ENCODE measurements at places on chromosomes 2 and 18.

DNA sequence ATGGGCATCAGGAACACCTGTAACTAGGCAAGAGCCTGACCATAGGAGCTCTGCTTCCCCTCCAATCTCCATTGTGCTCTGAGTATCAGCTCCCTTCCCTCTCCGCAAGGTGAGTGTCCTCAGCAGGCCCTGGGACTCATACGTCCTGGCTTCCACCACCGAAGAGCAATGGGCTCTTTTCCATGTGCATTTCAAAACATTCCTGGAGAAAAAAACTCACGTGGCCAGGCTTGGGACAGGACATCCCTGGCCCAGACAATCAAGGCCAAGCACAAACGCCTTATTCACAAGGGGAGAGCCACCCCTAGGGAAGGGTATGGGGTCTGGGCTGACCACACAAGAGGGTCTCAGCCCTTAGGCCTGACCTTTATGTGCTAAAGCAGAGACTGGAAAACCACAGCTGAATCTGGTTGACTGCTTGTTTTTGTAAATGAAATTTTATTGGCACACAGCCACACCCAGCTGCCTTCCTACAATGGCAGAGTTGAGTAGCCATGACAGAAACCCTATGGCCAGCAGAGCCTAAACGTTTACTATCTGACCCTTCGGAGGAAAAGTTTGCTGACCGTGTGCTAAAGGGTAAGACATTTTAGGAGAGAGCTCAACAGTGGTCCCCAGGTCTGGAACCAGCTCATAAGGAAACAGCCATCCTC, 175.7 kb upstream of the ARL4C start:
- no peak for DNase-seq

DNA sequence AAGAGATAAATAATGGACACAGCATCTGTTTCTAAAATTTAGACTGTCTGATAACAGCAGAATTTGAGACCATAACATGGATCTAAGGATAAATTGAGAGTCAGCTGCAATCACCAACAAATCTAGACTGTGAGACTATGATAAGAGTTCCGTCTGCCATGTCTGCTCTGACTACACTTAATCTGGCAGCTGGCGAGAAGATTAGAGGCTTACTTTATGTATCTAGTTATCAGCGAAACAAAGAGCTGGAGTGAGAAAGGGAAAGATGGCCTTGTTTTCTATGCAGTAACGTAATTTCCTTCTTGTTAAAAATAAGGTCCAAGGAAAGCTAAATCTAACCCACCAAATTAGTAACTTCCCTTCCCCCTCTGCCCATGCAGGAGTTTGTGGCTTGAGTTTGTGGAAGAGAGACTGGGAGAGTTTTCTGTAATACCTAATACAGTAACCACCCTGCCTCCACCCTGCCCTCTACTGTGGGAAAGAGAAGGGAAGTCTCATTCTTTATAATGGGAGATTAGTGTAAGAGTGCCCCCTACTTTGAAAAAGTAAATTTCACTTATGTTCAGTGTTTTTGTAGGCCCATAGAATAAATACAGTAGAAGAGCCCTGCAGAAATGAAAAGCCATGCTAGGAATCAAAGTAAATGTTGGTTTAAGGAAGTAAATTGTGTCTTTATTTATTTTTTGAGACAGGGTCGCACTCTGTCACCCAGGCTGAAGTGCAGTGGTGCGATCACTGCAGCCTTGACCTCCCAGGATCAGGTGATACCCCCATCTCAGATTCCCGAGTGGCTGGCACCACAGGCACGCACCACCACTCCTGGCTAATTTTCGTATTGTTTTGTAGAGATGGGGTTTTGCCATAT, 27.5 kb downstream of the EML4 start:
- peak; percentile 73 for DNase-seq

GRCh38 chr2:124662946-124663644, 638.0 kb downstream of the CNTNAP5 start:
- no peak for DNase-seq

GRCh38 chr2:190561094-190561493, 26.6 kb upstream of the NEMP2 start:
- no peak for DNase-seq

DNA sequence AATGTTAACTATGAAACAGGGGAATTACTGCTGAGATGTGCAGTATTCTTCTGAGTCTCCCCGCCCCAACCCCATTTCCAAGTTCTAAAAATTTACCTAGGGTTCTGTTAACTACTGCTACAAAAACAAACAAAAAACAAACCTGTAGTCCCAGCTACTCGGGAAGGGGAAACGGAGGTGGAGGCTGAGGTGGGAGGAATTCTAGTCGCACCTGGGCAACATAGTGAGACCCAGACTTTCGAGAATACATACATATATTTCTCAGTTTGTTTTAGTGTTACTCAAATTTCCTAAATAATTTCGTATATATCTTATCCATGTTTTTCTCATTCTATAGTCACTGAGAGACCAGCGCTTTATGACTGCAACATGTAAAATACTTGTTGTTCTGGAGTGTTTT, 989 bp downstream of the STAM2 start:
- no peak for DNase-seq

GRCh38 chr2:60219536-60219935, 333.9 kb downstream of the BCL11A start:
- DNase-seq, result no peak

DNA sequence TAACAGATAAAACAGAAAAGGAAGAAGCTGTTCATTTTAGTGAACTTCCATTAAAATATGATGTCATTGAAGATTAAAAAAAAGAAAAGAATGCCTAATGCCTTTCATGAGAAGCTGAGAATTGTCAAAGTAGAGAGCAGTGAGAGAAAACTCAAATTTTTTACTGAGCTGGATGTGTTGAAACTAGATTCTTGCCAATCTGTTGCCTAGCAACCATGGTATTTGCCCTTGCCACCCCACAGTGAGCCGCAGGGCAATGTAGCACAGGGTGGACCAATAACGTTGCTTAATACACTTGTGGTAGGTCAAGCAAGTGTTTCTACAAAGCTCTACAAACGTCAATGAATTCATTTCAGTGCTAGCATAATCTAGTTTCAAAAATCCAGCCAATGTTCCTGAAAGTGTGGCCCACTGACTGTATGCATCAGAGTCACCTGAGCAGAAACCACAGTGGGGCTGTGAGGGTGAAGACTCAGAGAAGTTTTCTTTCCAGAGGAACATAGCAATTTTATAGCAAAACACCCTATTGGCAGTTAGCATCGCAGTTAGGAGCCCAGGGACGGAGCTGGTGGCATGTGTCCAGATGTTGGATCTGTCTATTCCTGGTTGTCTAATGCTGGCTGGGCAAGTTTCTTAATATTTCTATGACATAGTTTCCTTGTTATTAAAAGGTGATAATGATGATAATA, 132.2 kb downstream of the DOCK10 start:
- peak; percentile 72 for DNase-seq

DNA sequence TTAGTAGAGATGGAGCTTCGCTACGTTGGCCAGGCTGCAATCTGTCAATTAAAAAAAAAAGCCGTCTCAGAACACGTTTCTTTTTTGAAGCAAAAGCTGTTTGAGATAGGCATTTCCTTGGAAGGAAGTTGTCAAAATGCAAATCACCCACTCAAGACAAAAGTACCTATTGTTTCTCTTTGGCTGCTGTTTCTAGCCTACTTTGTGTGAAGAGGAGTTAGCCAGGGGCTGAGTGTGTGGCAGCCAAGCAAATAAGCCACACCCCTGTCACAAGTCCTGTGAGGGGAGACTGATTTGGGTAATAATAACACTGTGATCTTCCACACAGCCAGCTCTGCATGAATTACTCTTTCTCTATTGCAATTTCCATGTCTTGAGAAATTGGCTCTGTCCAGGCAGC, 47.4 kb upstream of the CDCA7 start:
- no peak for DNase-seq

DNA sequence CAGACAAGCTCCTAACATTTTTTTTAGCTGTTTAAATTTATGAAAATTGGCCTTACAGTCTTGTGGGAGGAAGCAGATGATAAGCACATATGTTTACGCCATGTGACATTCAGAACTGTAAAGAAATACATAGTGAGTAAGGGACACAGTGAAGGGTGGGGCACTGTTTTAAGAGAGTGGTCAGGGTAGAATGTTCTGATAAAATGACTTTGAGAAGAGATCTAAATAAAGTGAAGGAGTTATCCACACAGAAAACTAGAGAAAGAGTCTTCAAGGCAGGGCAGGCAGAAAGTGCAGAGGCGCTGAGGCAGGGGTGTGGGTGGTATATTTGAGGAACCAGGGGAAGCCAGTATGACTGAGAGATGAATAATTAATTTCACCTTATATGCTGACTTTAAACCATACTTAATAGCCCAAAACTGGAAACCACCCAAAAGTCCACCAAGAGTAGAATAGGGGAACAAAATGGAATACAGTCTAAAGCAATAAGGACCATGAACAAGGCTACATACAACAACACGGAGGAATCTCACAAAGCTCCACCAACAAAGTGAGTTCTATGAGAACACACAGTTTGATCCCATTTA, 8.6 kb downstream of the MREG start:
- peak; percentile 92 for DNase-seq

GRCh38 chr18:49617329-49617695, 55.5 kb downstream of the LIPG start:
- DNase-seq, result no peak

DNA sequence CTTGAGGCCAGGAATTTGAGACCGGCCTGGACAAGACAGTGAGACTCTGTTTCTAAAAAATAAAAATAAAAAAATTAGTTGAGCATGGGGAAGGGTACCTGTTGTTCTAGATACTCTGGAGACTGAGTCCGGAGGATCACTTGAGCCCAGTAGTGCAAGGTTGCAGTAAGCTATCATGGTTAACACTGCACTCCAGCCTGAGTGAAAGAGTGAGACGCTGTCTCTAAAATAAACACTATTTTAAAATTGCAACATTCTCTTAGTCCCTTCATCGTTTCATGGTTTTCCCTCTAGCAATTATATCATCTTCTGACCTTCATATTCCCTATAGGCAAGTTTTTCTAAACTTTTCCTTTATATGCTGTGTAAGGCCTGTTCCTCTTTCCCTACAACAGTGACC, 248.5 kb downstream of the VAPA start:
- no peak for DNase-seq

- peak; percentile 91 for DNase-seq
These were observed 100.0 kb upstream of the HDAC4 start for GRCh38 chr2:239500574-239501550.

- no peak for DNase-seq
These were observed 222.8 kb downstream of the ARL4C start for GRCh38 chr2:234273887-234274584.

- no peak for DNase-seq
These were observed 33.9 kb upstream of the IKZF2 start for GRCh38 chr2:213185147-213185822.

DNA sequence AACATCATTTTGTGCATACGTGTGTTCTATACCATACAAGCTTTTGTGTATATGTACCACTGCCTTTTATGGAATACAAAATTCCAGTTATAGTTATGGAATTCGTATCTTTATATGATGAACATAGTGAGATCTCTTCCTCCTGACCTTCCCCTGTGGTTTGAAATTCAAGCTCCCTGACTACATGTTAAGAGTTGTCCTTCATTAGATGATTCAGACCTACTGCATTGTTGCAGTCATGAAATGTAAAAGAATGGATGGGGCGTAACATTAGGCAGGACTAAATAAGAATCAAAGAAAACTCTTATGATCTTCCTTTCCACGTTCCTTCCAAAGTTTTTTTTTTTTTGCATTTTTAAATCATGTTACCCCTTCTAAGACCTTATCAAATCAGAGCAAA, 107.1 kb downstream of the UNC80 start:
- DNase-seq, result no peak

DNA sequence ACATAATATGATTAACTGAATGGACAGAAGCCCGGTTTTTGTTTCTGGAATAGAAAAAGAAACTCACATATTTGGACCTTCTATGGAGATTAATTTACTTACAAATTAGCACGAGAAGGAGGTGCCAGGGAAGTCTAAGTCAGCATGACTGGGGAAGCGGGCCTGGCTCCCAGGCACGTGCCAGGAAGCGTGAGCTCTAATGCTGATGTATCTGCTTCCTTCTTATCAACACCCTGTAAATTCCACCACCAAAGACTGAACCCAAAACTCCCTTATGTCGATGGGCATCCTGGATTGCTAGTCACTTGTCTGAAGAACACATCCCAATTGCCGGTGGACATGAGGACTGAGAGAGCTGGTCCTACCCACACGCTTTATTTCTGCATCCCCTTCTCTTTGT, 134.5 kb downstream of the GALNT14 start:
- DNase-seq, result peak; percentile 34

DNA sequence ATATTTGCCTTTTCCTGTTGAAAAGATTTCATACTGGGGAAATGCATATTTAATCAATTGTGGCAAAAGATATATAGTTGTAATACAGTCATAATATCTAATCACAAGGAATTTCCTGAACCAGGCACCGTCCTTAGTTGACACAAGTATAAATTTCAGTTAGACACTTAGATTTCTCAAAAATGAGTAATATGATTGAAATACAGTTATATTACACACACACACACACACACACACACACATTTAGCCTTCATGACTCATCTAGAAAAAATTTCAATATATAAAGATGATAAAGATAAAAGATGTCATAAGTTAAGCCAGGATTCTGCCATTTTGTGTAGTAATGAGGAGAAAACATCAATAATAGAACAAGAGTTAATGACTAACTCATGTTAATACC, 258.4 kb upstream of the ZNF804A start:
- DNase-seq, result no peak

- DNase-seq, result no peak
These were observed 126.8 kb downstream of the ATP9B start for GRCh38 chr18:79195716-79196683.

- DNase-seq, result no peak
These were observed 855.5 kb upstream of the SALL3 start for GRCh38 chr18:78123926-78124797.

DNA sequence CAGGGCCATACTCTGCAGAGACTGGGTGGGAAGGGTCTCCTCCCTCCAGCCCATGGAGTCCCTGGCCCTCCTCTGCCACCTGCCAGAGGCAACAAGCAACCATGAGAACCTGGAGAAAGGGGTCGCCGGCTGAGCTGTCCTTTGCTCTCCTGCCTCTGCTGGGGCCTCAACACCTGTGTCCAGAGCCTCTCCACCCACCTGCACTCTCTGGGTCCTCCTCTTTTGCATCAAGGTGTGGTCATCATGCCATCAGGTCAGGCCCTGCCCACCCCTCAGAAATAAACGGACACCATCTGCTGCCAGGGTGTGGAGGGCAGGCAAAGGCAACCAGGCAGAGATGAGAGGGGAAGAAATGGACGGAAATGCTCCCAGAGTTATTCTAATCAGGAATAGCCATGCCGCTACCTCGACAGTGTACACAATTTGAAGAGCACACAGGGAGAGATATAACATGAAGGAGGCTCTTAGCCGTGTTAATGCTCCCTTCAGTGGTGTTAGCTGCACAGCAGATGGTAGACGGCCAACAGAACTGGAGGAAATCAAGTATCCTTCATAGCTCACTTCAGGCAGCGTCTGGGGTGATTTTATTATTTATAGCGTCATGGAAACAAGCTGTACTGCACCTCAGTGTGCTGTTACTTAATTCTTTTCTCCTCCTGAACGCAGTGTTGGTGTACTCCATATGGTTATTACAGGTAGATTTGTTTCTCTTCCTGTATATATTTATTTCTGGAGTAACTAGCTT, 247.9 kb downstream of the TSN start:
- no peak for DNase-seq

All from inflammatory macrophage treated with lipopolysaccharide for 1 hour (primary cell).